ENCODE measurements at places on chromosomes 6 and 20.

GRCh38 chr6:128112494-128112893 is 211.6 kb upstream of the THEMIS start:
- DNase-seq = no peak

DNA sequence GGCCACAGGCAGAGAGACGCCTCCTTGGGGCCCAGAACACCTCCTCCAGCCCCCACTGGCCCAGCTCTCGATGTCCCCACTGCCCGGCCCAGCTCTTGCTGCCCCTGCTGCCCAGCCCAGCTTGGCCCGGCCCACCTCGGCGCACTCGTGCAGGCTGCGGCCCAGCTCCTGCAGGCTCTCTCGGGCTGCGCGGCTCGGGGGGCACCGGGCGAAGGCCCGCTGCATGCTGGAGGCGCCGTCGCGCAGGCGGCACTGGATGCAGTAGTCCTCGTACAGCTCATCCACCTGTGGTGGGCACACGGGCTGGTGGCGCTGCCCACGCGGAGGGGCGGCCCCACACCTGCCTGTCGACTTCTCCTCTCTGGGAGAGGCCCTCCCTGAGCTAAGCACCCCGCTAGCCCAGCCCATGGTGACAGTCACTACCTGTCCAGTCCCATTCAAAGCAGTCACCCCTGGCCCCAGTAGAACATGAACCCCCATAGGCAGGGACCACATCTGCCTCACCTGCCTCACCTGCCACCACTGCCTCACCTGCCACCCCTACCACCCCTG is 81.8 kb downstream of the RIPOR3 start:
- no peak for DNase-seq

DNA sequence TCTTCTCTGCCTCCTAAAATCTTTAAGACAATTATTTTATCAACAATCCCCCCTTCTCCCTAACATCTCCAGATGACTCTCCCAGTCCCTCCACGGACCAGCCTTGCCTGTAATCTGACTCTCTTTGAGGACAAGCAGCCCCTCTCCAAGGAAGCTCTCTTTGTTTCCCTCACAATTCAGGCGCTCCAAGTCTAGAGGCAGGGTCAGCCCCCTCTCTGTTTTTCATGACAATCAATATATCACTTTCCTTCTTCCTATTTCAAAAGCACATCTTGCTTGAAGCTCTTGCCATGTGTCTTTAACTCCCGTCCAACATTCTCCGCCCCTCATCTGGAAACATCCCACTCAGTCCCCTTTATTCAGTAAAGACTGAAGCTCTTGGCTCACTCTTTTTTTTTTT is 393.4 kb upstream of the SULF2 start:
- DNase-seq = no peak

DNA sequence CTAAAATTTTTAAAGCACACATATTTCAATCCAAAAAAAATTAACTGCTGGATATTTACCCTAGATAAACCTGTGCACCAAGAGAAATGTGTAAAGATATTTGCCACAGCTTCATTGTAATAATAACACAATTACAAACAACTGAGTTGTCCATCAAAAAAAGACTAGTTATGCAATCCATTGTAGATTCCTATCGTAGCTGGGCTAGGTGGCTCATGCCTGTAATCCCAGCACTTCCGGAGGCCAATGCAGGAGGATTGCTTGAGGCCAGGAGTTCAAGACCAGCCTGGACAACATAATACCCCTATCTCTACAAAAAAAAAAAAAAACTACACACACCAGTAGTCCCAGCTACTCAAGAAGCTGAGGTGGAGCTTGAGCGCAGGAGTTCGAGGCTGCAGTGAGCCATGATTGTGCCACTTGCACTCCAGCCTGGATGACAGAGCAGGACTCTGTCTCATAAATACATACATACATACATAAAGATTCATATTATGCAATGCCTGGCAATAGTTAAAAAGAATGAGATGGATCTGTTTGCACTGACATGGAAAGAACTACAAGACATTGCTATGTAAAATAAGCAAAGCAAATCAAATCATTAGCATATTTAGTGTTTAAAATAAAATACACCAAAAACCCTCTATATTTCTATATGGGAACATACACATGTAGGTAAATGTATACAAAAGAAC is 56.5 kb upstream of the CCDC28A start:
- no peak for DNase-seq

DNA sequence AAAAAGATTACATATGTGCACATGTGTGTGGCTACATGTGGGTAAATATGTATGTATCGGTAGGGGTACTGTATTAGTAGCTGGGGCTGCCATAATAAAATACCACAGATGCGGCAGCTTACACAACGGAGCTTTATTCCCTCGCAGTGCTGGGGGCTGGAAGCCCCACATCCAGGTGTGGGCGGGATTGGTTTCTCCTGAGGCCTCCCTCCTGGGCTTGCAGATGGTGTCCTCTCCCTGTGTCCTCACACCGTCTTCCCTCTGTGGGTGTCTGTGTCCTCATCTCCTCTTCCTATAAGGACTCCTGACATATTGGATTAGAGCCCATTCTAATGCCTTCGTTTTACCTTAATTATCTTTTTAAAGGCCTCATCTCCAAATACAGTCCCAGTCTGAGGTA is 97.7 kb downstream of the LY86 start:
- no peak for DNase-seq

GRCh38 chr20:13068336-13068735 is 59.6 kb downstream of the SPTLC3 start:
- no peak for DNase-seq

- no peak for DNase-seq
Measured at GRCh38 chr20:45964006-45964400, 8.0 kb downstream of the ZNF335 start.

DNA sequence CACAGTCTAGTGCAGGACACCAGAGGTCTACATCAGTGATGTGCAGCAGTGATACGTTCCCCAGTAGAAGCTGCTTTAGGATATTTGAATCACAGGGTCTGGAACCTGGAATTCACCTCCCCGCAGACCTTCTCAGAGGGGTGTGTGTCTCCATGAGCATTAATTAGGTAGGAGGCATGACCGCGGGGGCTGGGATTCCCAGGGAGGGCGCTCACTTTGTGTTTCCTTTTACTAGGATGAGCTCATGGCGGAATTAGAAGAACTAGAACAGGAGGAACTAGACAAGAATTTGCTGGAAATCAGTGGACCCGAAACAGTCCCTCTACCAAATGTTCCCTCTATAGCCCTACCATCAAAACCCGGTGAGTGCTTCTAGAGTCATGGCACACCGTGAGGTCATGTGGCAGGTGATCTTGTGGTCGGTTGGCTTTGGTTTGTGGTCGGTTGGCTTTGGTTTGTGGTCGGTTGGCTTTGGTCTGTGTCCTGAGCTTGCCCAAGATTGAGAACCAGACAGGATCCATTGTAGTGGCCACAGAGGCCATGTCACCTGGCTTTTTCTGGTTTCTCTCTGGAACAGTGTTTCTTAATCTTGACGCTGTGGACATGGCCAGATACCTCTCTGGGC is 40.8 kb downstream of the CHMP4B start:
- DNase-seq = no peak

DNA sequence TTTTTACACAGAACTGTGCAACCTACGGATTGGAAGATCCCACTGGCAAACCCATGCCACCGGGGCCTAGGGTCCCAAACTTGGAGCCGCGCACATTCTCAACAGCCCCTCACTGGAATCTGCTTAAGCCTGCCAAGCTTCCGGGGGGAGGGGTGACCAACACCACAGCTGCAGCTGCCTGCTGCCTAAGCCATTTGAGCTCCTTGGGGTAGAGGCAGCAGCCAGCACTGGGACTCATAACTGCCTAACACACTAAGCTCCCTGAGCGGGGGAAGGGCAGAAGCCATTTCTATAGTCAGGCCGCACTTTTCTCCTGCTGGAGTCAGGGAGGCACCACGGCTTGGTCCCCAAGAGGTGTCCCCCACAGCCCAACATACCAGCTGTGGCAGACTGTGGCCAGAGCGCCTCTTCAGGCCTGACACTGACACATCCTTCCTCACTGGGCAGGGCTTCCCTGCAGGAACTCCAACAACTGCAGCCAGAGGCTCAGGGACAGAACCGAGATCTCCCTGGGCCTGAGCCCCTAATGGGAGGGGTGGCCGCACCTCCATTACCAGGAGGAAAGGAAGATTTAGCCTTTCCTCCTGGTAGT is 270.3 kb upstream of the ECI2 start:
- DNase-seq = no peak

GRCh38 chr20:51902933-51903332 is 100.6 kb upstream of the SALL4 start:
- no peak for DNase-seq

GRCh38 chr6:133609415-133610226 is 279.3 kb upstream of the TCF21 start:
- DNase-seq = no peak

DNA sequence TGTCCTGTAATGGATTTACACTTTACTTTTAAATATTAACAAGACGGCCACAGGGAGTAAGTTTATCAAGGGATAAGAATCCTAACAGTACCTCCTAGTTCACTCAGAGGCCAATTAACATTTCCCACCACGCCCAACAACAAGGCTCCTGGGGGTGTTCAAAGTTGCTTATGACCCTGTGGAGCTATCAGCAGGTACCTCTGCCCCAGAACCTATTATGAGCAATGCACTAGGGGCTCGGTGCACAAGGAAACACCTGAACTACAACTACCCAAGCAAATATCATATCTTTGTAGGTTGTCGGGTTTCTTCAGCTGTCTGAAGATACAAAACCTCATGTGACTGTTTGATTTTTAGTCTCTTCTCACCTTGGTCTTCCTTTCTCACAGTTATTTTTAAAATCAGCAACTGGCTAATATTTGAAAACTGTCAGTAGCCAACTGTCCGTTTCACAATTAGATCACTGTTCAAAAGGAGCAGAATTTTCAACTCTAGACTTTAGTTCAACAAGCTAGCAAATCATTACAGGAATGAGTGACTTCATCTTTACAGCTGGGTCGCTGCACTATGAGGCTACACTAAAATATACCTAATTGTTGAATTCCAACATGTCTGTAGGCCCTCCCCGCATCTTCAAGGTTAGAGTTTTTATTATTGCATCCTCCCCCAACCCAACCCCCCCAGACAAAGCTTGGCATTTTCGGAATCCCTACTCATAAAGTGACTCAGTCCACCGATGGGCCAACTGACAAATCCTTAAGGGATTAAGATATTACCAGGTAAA is 38.1 kb downstream of the B4GALT5 start:
- no peak for DNase-seq

- DNase-seq = no peak
Measured at GRCh38 chr6:36753671-36754405, 56.2 kb downstream of the RAB44 start.

DNA sequence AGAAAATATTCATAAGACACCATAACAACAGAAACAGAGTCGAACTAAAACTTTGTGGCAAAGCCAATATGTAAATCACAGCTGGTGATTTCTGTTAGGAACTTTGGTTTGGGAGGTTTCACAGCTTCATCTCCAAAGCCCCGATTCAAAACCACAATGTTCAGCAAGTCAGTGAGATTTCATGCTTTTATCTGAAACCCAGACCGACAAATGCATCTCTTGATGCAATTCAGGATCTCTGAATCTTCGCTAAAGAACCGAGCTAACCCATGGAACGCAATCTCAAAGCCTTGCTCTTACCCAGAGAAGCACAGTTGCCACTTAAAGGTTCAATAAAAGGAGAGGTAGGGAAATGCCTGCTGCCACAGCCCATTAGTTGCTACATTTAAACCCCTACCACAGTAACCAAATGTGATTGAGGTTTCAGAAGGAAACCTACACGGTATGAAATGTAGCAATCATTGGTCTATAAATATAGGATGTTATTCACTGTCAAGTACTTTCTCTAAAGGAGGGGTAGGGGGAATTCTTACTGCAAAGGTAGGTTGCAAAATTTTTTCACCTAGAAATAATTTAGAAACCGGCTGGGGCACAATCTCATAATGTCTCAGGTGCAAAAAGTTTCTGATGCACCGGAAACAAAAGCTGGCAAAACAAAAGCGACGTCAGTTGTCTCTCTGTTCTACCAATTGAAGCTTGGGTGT is 381.0 kb upstream of the ARID1B start:
- no peak for DNase-seq

- DNase-seq = no peak
Measured at GRCh38 chr6:124599656-124600055, 362.6 kb upstream of the RNF217 start.

DNA sequence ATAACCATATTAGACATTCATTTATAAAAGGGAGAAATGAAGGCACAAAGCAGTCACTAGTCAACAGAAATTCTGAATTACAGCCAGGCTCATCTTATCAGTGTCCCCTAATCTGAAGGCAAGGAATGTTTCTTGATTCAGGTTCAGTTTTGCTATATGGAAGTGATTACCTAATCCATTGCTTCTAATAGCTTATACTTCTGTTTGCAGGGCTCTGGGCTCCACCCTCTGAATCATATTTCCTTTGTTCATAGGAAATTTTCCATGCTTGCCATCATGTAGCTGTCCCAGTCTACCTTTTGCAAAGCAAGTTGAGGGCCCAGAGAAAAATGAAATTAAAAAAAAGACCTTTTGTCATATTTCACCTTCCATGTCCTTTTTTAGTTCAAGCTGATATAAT is 96.0 kb downstream of the LCA5 start:
- DNase-seq = no peak

GRCh38 chr20:59146780-59147565 is 16.6 kb upstream of the ZNF831 start:
- DNase-seq = no peak

GRCh38 chr6:132058975-132059374 is 107.8 kb upstream of the CCN2 start:
- no peak for DNase-seq

DNA sequence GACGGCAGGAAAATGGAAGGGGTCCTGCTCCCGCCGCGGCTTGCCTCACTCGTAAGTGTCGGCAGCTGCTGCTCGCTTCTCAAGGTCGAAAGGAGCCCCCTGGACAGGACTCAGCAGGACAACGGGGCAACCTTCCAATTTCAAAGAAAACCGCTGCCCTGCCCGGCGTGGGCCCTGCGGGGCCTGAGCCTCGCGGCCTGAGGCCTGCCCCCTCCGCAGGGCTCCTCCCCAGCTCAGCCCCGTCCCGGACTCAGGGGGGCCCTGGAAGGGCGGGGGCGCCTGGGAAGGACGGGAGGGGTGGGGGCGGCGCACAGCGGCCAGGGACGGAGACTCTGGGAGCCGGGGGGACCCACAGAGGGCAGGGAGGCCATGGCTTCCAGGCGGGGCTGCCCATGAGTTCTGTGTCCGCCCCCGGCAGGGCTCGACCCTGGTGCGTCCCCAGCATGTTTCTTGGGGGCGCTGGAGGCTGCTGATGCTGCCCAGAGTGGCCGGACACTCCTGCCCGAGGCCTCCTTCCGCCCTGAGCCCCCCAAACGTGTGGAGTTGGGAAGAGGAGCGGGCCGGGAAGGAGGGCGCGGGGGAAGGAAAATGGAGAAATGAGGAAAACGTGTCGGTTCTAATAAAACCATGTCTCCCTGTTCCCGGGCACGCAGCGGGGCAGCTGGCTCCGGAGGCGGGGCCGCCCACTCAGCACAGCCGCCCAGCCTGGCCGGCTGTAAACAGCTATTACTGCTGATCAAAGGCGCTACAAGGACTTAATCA is 114.6 kb downstream of the DLL1 start:
- DNase-seq = no peak

DNA sequence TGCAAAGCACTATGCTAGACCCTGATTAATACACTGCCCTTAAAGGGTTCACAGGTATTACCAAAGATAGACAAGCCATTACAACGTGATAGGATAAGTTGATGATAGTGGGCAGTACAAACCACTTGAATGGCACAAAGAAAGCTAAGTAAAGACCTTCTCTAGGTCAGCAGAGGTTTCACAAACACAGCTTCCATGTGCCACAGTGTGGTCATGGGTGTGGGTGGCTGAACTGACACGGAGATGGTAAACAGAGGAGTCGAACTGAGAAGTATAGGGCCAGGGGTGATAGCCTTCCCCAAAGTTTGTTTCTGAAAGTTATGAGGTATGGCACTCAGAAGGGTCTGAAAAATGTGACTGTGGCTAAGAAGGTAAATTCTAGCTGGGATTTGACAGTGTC is 4.3 kb downstream of the ZBTB9 start:
- no peak for DNase-seq
